Left lung (tissue), 14 donors: ENCODE measurements at places on chromosomes 7 and 10. TPM values are rescaled to one million over a fixed set of nuclear protein-coding genes. Genes with fewer than 3 reads are reported as not detected.

Gene ELN
- 673 TPM for total RNA-seq

GRCh38 chr10:78727728-78728127 lies 341.0 kb upstream of the ZMIZ1 start:
- H3K27me3 ChIP-seq: no peaks in the 10 kb centered on the region
- H3K27ac ChIP-seq: no peak overlapping the region
- no peaks in the 10 kb centered on the region for H3K36me3 ChIP-seq
- DNase-seq: no peak

DNA sequence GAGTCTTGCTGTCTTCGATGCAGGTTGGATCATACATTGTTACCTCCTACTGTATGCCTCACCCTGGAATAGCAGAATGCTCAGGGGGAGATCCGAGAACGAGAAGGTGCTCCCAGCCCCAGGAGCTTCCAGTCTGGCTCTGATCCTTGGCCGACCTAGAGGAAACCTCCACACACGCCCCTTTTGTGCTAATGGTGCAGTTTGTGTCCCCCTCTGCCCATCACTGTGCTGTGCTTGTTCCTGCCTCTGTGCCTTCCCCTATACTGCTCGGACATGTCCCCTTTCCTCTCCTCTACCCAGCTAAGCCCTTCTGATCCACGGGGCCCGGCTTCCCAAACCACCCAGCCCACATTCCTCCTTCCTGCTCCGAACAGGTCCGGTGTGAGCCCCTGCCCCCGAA lies 32.5 kb downstream of the ZNF775 start:
- no peak overlapping the region for H3K27ac ChIP-seq
- no peaks in the 10 kb centered on the region for H3K27me3 ChIP-seq
- peaks cover 4% of the 10 kb centered on the region for H3K4me1 ChIP-seq
- no peak overlapping the region for H3K4me3 ChIP-seq
- no peaks in the 10 kb centered on the region for H3K36me3 ChIP-seq

DNA sequence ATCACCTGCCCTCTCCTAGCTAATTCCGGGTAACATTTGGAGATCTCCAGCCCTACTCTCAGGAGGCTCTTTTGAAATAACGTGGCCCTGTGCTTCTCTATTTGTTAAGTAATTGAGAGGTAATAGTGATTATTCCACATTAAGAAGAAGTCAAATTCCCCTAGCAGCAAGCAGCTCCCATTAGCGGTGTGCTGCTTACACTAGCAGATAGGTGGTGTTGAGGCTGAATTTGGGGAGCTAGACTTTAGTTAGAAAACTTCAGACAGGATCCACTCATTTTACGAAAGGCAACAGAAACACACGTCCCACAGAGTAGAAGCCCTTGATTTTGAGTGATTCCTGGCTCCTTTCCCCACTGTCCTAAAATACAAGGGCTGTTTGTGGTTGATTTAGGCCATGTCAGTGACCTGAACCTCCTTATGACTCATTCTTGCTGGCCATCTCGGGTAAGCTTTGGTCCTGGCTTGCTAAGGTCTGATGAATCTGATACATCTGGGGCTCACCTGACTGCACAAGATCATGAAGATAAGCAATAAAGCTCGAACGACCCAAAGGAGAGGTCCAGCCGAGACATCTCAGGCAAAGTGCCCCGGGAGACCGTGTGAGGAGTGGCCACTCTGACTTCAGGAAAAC lies 77.2 kb downstream of the FAM204A start:
- no peaks in the 10 kb centered on the region for H3K36me3 ChIP-seq
- H3K4me3 ChIP-seq: no peak overlapping the region
- H3K27me3 ChIP-seq: peaks cover 37% of the 10 kb centered on the region
- H3K27ac ChIP-seq: no peak overlapping the region

- H3K4me3 ChIP-seq: no peak overlapping the region
- H3K27ac ChIP-seq: no peak overlapping the region
- H3K36me3 ChIP-seq: no peaks in the 10 kb centered on the region
- H3K27me3 ChIP-seq: no peaks in the 10 kb centered on the region
- DNase-seq: no peak
Measured at GRCh38 chr10:26467639-26468038, 29.5 kb downstream of the APBB1IP start.

- no peaks in the 10 kb centered on the region for H3K36me3 ChIP-seq
- no peak overlapping the region for H3K27ac ChIP-seq
- H3K4me1 ChIP-seq: no peaks in the 10 kb centered on the region
- no peak overlapping the region for H3K4me3 ChIP-seq
- H3K27me3 ChIP-seq: peaks cover 11% of the 10 kb centered on the region
Measured at GRCh38 chr7:69232445-69233376, 365.6 kb upstream of the AUTS2 start.

DNA sequence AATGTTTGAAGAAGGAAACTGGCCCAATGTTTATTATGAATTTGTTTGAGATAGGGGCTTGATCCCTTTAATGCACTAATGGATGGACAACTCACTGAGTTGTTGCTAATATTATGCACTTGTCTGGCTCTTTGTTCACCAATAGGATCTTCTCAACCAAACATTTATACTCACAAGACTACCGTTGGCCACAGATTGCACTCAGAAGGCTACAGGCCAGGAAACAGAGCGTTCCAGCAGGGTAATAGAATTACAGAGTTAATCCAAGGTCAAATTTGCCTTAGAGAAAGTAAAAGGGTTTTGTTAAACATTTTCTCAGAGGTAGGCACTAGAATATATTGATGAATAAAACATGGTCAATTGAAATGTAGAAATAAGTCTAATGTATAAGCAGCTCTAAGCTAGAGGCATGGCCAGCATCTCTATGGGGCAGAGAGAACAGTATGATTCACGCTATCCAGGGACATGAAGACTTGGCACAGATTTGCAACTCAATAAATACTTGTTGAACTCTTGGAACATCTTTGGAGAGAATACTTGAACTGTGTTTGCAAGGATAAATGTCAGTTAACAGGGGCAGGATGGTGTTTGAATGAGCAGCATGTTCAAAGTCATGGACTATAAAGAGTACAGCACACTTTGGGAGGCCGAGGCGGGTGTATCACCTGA lies 606.9 kb downstream of the SORCS3 start:
- no peak overlapping the region for H3K27ac ChIP-seq
- no peak for DNase-seq
- no peaks in the 10 kb centered on the region for H3K36me3 ChIP-seq
- no peak overlapping the region for H3K4me3 ChIP-seq
- no peaks in the 10 kb centered on the region for H3K4me1 ChIP-seq

DNA sequence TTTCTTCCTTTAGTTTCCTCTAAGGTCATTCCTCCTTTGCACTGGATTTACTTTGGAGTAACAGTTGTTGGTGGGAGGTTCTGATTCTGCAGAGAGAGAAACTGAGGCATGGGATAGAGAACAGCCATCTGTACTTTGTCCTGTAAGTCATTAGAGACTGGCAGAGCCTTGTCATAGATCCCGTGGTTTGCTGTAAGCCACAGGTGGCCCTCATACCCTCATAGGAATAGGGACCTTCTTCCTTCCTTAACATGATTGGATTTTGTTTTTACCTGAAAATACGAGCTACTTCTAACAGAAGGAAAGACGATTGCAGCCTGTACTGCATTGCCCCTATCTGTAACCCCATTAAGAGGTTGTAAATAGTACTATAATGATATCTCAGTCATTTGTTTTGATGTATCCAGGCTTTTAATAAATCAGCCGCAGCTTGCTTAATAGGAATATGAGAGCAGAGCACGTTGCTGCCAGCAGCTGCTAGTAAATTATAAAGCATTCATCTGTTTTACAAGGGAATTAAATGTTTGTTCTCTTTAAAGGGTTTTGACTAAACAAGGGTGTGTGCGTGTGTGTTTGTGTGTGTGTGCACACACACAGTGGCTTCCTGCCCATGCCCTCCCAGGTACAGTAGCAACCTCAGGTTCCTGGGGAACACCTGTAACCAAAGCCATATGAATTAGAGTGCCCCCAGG lies 249.8 kb downstream of the AUTS2 start:
- DNase-seq: no peak
- no peaks in the 10 kb centered on the region for H3K4me1 ChIP-seq
- H3K27me3 ChIP-seq: no peaks in the 10 kb centered on the region
- H3K36me3 ChIP-seq: no peaks in the 10 kb centered on the region
- no peak overlapping the region for H3K27ac ChIP-seq
- H3K4me3 ChIP-seq: no peak overlapping the region

Gene ZNF107
- 3.8 TPM for total RNA-seq

DNA sequence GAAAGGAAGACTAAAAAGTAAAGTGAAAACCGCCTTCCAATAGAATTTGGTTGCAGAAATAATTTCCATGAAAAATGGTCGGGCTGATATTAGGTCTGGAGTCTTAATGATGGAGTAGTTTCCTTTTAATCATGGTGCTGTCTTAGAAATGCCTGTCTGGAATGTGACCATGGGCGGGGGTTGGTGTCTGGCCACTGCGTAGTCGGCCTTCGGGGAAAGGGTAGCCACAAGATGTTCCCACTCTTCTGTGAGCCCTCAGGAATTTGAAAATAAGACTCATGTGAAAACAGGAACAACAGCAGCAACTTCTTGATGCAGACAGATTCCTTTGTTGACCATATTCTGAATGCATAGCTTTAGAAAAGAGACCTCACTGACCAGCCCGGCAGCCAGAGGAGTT lies 176.8 kb downstream of the KIAA1217 start:
- no peaks in the 10 kb centered on the region for H3K36me3 ChIP-seq
- H3K27me3 ChIP-seq: no peaks in the 10 kb centered on the region
- no peaks in the 10 kb centered on the region for H3K4me1 ChIP-seq
- no peak overlapping the region for H3K27ac ChIP-seq
- DNase-seq: no peak
- no peak overlapping the region for H3K4me3 ChIP-seq

- no peak for DNase-seq
- H3K4me1 ChIP-seq: no peaks in the 10 kb centered on the region
- H3K36me3 ChIP-seq: no peaks in the 10 kb centered on the region
- H3K27ac ChIP-seq: no peak overlapping the region
Measured at GRCh38 chr10:83212632-83213334, 926.5 kb upstream of the GHITM start.

GRCh38 chr7:98788966-98789365 lies 80.8 kb downstream of the TMEM130 start:
- no peak overlapping the region for H3K4me3 ChIP-seq
- no peak overlapping the region for H3K27ac ChIP-seq
- H3K36me3 ChIP-seq: no peaks in the 10 kb centered on the region
- no peak for DNase-seq
- no peaks in the 10 kb centered on the region for H3K4me1 ChIP-seq
- H3K27me3 ChIP-seq: no peaks in the 10 kb centered on the region

GRCh38 chr7:131610007-131610406 lies 53.6 kb upstream of the PODXL start:
- H3K4me3 ChIP-seq: no peak overlapping the region
- H3K36me3 ChIP-seq: no peaks in the 10 kb centered on the region
- H3K4me1 ChIP-seq: no peaks in the 10 kb centered on the region
- H3K27me3 ChIP-seq: peaks cover 5% of the 10 kb centered on the region
- H3K27ac ChIP-seq: no peak overlapping the region

DNA sequence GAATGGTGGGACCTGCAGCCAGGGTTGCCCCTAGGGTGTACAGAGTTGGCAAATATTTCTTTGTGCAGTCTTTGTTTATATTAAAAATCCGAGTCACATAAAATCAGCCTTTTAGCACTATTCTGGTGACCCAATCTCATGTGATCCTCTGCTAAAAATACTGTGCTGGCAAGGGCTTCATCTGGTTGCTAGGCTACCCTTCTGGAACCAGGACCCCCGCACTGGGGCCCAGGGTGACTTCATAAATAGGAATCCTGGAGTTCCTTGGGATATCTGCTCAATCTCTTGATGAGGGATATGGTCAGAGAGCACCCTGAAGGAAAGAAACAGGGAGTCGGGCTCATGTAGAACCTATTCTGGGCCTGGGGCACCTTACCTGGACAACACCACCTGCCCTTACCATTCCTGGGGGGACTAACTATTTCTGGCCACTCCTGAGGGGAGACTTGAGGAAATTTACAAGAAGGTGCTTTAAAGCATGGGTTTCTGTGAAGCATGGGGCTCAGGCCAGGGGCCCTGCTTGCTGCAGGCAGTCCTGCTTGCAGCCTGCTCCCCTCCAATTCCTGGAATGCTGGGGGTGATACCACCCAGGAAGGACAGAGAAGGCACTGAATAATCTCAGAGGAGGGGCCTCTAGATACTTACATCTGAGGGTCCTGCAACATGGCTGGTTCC lies 44.7 kb downstream of the SH2D4B start:
- H3K36me3 ChIP-seq: no peaks in the 10 kb centered on the region
- H3K4me3 ChIP-seq: no peak overlapping the region
- H3K27me3 ChIP-seq: no peaks in the 10 kb centered on the region

DNA sequence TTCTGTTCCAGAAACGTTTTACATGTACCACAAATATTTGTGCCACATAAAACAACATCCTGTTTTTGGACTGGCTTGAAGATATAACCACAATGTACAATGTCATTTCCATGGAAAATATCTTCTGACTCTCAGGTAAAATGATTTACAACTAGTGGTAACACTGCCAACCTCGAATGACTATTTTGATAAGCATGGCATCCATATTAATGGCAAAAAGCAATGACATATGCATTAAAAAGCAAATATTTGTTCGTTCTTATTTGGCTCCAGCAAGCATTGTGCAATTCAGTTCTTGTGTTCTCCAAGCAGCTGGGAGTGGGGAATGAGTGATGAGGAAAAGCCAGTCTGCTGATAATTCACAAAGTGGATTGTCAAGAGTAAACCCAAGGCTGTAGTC lies 289.0 kb downstream of the PLXDC2 start:
- DNase-seq: no peak
- H3K4me3 ChIP-seq: no peak overlapping the region
- peak overlapping the region; percentile 27 for H3K27ac ChIP-seq
- H3K27me3 ChIP-seq: no peaks in the 10 kb centered on the region

DNA sequence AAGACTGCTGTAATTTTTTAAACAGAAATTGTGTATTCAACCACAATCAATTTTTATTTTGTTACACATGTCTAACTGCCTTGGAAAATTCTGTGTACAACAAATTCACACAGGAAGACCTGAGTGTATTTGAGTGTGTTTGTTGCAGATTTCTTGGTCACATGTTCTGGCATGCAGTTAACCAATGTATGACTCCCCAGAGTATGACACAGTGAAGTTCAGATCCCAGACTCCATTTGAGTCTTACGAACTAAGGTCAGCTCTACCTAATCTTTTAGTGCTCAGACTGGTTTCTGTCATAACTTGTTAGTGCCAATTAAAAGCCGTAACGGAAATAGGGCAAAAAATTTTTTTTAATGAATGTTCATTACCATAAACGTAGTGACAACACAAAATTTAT lies 5.8 kb downstream of the GNAI1 start:
- DNase-seq: no peak
- no peaks in the 10 kb centered on the region for H3K27me3 ChIP-seq
- H3K4me3 ChIP-seq: no peak overlapping the region
- no peaks in the 10 kb centered on the region for H3K36me3 ChIP-seq
- peaks cover 12% of the 10 kb centered on the region for H3K4me1 ChIP-seq

DNA sequence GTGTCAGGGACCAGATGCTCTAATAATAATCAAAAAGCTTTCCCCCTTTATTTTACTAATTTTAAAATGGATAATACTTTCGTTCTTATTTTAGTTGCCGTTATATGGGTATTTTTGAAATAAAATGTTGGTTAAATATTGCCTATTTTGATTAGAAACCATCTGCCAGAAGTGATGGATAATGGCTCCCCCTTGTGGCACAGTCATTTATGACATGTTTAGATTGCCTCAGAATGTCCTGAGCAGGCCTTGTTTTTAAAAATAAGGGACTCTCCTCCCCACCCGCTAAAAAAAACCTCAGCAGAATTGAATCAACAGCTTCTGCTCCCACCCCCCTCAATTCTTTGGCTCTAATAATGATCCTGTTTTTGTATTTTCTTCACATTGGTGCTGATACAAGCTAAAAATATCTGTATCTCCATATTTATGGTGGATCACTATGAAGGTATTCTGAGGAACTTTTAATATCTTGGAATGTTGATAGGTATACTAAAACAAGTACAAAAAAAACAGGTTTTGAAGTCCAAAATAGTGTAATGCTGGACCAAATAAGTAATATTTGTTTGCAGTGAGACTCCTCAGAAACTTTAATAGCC lies 38.8 kb downstream of the TMEM60 start:
- peak; percentile 46 for DNase-seq
- peaks cover 30% of the 10 kb centered on the region for H3K4me1 ChIP-seq
- no peak overlapping the region for H3K4me3 ChIP-seq
- H3K27me3 ChIP-seq: no peaks in the 10 kb centered on the region
- no peak overlapping the region for H3K27ac ChIP-seq

Gene C10orf90
- not detected for total RNA-seq
